Karpas-422 (cell line): ENCODE measurements at places on chromosomes 7 and 10. TPM values are rescaled to one million over a fixed set of nuclear protein-coding genes. Genes with fewer than 3 reads are reported as not detected.

DNA sequence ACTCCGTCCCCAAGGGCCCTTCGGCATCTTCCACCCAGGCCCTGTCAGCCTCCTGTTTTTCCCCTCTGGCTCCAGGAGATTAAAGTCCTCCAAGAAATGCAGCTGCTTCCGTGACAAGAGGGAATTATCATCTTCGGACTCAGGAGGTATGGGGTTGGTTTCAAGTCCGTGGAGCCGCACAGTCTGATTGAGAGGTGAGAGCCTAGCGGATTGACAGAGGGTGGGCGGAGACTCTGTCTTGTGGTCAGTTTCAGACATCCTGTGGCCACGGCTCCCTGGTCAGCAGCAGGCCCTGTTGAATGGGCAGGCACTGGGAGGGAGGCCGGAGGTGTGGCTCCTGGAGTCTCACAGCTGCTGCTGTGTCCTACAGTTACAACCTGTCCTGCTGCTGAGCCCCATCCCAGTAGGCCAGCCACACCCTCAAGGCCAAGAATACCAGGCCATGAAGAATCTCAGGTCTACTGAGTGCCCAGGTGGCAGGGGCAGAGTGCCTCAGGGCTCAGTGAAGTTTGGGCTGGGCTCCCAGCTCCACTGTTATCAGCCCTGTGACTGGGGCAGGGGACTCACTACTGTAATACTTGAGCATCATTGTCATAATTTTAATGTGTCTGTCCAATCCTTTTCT lies 49.3 kb upstream of the ZNF716 start:
- no peak for DNase-seq

GRCh38 chr10:52729271-52730104 lies 43.1 kb downstream of the MBL2 start:
- DNase-seq, result peak; percentile 68

DNA sequence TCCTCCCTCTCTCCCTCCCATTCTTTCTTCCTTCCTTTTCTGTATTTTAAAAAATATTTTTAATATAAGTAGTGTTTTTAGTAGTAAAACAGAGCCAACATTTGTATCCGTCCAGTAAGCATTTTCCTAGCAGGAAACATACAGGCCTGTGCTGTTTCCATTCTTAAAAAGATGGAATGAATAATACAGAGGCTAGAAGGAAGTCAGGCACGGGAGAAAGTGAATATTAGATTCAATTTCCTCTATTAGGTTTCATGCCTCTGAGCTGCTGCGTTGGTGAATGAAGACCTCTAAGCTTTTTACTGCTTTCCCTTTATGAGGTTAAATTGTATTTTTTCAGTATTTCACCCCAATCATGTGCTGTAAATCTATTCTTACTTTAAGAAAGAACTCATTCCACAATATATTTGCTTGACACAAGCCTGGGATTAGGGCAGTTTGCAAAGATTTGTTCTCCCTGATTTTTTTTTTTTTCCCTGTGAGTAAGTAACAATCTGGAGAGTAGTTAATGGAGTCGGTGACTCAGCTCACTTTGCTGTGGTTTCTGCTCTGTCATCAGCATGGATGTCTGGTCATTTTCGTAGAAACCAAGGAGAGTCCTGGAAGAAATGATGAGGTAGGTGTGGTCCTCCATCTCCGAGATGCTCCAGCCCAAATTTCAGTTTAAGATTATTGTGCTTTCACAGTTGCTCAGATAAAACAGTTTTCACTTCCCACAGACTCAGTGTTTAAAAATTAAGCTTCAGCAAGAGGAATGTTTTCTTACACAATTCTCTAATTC lies 76.1 kb upstream of the PITRM1 start:
- DNase-seq, result no peak

- no peak for DNase-seq
Measured at GRCh38 chr10:82738592-82738991, 863.6 kb downstream of the NRG3 start.

DNA sequence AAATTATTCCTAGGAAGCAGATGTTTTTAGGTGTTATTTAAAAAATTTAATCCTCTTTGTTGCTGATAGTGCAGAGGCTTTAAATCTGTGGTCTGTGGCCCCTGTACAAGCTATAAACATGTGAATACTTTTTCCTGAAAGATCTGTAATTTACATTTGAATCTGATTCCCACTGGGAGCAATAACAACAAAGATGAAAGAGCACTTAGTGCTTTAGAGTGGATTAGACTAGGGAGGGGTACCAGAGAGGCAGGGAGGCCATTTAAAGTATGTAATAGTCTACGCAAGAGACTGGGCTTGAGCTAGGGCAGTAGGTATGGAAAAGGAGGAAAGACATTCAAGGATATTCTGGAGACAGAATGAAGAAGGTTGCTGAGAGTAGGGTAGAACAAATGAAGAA lies 19.1 kb downstream of the BTRC start:
- no peak for DNase-seq

DNA sequence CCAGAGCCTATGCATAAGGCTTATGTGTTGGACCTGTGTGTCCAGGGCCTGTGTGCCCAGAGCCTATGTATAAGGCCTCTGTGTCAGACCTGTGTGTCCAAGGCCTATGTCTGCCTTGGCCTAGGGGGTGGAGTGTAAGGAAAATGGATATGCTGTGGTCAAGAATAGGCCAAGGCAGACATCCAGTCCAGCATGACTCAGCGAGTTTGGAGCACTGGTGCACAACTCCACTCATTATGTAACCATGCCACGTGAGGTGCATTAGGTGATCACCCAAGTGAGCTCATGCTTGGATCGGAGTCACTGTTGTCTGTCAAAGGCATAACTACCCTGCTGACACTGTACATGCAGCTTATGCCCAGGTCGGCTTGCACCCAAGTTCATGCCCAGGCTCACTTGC lies 238.9 kb downstream of the CACNA2D1 start:
- DNase-seq, result no peak

The EFCAB10 gene
- total RNA-seq, result not detected in 2 replicates

DNA sequence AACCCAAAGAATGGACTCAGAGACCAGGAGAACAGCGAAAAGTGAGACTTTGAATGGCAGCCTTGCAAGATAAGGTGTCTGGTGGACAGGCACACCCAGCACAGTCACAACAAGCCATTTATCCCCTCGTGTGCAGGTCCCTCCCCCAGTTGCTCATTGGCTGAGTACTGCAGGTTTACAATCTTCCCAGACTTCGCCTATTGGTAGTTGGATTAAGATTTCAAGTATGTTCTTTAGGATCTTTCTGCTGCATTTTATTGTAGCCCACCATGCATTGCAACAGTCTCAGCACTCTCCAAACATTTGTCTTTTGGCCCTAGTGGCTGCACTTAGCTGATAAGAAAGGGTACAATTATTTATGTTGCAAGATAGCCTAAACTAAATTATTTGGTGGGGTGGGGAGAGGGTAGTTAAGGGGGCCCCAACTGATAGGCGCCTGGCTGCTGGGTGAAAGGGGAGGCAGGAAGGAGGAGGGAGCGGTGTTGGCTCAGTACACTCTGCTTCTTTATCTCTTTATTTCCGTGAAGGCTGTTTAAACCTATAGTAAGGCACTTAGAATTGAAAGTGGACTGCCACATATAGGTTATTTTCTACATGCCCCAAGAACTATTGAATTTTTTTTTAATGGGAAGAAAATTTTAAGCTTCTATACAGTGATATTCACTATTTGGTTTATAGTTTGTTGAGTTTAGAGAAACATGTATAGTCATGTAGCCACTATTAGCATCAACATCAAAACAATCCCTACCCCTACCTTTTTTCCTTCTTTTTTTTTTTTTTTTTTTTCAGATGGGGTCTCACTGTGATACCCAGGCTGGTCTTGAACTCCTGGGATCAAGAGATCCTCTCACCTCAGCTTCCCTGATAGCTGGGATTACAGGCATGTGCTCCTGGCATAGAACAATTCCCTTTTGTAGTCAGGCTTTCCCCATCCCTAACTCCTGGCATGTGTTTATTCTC lies 54.2 kb downstream of the GUSB start:
- peak; percentile 45 for DNase-seq

The SP8 gene
- total RNA-seq, result not detected in 2 replicates

The ELMO1 gene
- 87.7 and 137 TPM in 2 replicates for total RNA-seq

DNA sequence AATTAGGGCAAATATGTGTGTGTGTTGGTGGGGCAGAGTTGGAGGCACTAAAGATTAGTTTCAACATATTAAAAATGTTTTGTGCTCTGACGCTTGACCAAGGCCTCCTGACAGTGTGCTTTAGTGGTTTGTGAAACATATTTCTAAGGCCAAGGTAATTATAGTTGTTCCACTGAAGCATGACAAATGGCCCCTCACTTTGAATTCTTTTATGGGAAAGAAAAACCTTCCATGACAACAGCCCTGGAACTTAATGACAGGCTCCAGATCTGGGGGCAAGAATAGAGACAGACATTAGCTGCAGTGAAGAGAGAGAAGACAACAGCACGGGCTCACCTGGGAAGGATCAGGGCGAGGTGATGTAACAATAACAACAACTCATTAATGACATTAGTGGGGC lies 155.8 kb downstream of the CHN2 start:
- no peak for DNase-seq

DNA sequence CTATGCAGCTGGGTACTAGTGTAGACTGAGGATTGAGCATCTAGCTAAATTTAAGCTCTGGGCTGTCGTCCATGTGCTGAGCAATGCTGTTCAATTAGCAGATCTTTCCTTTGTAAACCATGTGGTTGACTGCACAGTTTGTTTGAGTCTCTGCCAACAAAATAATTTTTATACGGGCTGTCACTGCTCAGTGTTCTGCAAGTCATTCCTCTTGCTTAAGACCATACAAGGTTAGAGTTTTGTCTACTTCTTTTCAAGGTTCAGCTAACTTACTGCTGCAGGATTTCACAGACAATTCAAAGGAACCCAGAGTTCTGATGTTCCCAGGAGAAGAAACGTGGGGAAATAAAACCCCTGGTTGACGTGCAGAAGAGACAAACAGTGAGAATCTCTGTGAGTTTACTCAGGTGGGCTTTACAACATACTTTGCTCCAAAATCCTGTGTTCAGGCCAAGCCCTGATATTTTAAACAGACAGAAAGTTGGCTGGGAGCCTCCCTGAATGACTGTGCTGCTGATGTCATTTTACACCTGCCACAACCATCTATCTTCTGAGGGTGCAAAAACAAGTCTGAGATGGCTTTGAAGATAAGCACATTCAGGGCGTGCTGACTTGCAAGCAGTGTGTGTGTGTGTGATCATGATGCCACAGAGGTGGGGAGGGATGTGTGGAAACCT lies 177.1 kb upstream of the SVIL start:
- DNase-seq, result no peak

The ABCC2 gene
- 0.07 and 1.4 TPM in 2 replicates for total RNA-seq
